SIG-M5 (cell line): ENCODE measurements at places on chromosomes 2 and 18.

DNA sequence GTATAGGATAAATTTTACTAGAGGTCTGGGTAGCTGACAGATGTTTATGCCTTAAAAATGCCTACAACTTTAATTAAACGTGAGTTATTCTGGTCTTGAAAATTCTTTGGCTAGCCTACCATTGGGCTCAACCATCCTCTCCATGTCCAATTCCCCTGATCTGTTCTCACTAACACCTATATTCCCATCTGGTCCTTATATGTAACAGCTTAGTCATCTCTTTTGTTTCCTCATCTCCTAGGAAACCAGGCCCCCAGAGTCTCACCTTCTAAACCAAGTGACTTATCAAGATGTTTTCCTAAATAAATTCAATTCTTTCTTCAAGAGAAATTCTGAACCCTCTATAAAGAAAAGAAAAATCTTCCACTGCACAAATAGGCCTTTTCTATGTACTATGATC lies 148.5 kb downstream of the TTC32 start:
- no peak for DNase-seq

- DNase-seq: no peak
Measured at GRCh38 chr2:124740636-124741035, 715.5 kb downstream of the CNTNAP5 start.

GRCh38 chr2:34105006-34105767 lies 506.1 kb upstream of the FAM98A start:
- DNase-seq: no peak

GRCh38 chr2:64913357-64913869 lies 75.8 kb upstream of the SLC1A4 start:
- no peak for DNase-seq

DNA sequence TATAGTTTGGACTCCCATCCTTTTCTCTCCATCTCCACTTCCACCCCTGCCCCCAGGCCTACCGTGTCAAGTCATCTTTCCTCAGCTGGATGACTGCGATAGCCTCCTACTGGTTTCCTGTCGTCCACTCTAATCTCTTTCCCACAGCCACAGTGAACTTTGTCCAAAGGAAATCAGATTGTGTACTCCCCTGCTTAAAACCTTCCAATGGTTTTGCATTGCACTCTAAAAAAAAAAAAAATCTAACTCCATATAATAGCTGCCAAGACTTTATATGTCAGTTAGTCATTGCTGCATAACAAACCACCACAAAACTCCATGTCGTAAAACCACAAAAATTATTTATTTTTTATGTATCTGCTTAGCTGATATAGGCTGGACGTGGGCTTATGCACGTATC lies 160.2 kb upstream of the CCDC68 start:
- DNase-seq: no peak
